Stimulated activated CD4-positive, alpha-beta T cell treated with anti-CD3 and anti-CD28 coated beads, Interleukin-4, amount 100 ng/mL, for 48 hours (primary cell): ENCODE measurements at places on chromosomes 11 and 22.

DNA sequence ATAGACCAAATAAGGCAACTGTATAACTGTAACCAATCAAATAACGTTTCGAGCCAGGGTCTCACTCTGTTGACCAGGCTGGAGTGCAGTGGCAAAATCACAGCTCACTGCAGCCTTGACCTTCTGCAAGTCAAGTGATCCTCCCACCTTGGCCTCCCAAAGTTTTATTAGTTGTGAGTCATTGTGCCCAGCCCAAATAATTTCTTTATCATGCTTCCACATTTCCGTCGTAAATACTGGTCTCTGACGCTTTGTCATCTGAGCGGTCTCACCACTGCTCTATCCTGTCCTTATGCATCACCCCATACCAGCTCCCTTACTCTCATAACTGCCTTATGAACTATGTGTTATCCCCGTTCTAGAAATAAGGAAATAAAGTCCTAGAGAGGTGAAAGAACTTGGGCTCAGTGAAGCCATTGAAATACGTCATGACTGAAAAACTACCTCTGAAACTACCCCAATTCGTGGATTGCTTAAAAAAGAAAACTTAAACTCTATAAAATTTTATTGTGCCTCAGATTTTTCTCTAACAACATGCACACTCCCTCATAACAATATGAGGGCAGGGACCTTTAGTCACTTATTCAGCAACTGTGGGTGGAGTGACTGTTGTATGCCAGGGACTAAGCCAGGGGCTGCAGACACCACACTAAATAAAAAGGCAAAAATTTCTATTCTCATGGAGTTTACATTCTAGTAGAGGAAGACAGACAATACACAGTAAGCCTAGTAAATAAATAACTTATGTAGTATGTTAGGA is 15.8 kb upstream of the RTN4RL2 start:
- DNase-seq = no peak

DNA sequence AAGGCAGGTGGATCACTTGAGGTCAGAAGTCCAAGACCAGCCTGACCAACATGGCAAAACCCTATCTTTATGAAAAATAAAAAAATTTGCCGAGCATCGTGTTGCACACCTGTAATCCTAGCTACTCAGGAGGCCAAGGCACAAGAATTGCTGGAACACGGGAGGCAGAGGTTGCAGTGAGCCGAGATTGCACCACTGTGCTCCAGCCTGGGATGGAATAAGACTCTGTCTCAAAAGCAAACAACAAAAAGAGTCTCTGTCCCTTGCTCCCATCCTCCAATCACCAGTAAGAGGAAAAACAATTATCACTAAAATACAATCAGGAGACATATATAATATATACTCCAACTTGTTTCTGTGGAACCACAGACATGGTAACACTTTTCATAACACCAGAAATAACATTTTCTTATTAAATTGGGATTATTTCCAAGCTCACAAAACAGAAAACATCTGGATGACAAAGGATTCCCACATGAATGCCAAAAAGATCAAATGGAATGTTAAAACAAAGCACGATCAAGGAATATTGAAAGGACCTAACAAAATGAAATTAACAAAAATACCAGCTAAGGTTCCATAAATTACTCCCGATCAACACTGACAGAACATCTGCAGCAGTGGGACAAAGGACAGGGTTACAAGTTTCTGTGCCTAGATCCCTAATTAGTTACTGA is 15.2 kb downstream of the FCHSD2 start:
- no peak for DNase-seq

DNA sequence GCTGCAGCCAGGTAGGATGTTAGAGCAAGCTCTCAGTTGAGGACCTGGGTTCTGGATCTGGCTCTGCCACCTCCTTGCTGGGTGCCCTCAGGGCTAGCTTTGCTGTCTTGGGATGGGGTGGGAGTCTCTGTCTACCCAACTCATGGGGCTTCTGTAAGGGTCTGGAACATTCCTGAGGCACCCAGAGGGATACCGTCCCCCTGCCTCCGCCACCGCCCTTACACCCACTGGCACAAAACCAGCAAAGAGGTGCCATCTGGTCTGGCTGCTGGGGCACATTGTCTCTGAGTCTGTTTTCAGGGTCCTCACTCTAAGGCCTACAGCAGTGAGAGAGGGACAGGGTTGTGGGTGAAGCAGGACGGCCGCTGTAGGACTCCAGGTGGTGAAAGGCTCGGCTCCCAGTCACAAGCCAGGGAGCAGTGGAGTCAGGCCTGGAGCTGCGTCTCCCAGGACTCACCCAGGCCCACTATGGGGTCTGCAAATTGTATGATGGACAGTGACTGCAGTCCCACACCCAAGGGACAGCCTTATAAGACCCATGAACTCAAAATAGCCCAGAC is 84.9 kb downstream of the MORC2 start:
- no peak for DNase-seq

GRCh38 chr11:120365512-120365911 is 29.3 kb downstream of the ARHGEF12 start:
- no peak for DNase-seq

GRCh38 chr22:35697142-35697541 is 20.5 kb upstream of the APOL5 start:
- no peak for DNase-seq

DNA sequence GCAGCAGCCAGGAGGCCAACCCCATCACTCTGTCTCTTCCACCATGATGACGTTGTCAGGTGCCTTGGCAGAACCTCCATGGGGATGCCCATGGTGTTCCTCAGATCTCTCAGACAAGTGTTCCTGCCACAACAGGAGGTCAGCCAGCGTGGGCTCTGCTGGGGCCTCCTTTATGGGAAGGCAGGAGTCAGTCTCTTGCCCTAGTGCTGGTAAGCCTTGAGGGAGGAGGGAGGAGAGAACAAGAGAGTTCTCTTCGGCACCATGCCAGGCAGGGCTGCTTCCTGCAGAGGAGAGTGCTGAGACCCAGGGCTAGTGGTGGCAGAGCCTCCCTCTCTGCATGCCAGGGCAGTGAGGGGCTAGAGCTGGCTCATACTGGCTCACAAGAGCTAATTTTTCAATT is 32.5 kb downstream of the GNAZ start:
- no peak for DNase-seq
